Renal cortical epithelial cell (primary cell): ENCODE measurements at places on chromosomes 11 and 22. TPM values are rescaled to one million over a fixed set of nuclear protein-coding genes. Genes with fewer than 3 reads are reported as not detected.

GRCh38 chr11:109972181-109972715 is 120.9 kb upstream of the ZC3H12C start:
- DNase-seq: no peak

DNA sequence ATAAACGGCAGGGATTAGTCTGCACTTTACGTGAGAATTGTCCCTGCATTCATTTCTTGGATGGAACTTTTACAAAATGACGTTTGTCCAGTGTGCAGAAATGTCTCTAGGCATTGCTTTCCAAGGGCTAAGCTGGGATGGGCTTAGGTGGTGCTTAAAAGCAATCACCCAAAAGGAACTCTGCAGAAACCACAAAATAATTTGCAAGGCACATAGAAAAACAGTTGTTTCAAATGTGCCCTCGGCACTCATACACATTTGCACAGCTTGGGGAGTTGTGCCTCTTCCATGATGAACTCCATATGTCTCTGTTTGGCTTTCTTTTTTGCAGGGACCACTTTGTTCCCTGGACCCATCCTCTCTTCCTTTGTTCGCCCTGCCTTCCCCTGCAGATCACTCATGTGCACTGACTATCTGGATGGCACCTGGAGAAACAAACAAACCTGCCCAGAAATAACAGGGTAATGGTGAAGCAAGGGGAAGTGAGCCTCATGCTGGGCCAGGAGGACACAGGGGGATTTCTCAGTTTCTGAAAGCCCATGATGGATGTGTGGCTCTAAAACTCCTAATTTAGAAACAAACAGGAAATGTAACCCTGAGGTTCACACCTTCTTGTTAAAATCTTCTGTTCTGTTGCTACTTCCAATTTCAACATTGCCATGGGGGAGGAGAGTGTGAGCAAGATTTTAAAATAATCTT is 150.2 kb downstream of the SNX19 start:
- no peak for DNase-seq

DNA sequence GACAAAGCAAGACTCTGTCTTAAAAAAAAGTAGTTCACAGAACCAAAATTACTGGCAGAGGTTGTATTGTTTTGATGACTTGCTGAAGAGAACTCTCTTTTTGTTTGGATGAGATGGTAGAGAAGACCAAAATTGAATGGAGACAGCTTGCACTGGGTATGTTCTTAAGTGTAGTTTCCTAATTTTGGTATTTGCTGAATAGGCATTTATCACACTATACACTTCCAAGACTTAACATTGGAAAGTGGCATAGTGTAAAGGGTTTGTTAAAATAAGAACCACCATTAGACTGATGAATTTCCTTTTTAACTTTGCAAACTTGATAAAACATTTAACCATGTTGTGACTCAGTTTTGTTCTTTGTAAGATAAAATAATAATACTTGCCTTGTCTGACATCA is 5.3 kb upstream of the DCUN1D5 start:
- no peak for DNase-seq

- peak; percentile 90 for DNase-seq
These were observed 1.1 kb upstream of the VPS37C start for GRCh38 chr11:61162092-61162941.

DNA sequence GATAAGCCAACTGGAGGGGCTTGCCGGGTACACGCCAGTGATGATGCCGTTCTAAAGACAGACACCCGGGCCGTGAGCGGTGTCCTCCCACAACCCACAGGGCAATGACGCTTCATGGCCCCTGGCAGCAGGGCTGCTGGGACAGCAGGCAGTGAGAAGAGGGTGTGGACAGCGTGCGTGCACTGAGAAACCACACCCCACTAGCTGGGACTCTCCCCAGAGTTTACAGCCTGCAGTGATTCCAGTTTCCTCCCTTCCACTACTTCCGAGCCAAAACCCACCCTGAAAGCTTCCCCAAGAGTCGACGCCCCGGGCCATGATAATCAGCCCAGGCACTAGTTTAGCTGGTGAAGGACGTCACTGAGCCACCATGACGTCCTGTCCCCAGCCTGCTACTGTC is 29.2 kb downstream of the CPT1A start:
- DNase-seq: no peak

GRCh38 chr22:41690476-41690875 is 1.8 kb upstream of the SNU13 start:
- DNase-seq: no peak

DNA sequence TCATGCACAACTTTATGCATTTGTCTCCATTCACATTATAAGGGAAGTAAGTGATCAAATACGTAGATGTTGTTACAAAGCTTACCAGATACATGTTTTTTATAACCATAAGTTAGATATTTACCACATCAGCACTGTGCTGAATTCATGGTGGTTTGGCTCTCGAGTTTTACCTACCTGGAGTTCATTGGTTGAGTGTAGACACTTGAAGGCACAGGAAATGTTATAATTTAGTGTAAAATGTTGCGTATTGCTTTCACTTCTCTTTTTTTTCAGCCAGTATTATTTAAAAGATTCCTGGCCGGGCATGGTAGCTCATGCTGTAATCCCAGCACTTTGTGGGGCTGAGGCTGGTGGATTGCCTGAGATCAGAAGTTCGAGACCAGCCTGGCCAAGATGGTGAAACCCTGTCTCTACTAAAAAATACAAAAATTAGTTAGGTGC is 53.1 kb upstream of the GRK2 start:
- DNase-seq: no peak

DNA sequence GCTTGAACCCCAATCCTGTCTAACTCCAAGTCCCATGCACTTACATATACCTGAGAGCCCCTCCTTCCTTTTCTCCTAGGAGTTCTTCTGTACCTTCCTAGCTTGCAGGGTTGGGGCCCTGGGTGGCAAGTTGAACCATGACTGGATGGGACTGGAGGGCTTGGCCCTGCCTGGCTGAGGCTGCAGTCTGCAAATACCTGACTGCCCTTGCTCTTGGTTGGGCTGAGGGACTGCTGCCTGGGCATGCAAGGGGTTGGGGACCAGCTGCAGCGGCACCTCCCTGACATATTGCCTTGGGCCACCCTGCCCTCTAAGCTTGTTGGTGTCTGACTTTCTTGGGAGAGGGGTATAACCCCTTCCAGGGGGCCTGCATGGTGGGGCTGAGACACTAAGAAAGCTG is 9.8 kb upstream of the SLC39A13 start:
- DNase-seq: no peak

GRCh38 chr11:2825261-2825888 is 60.2 kb downstream of the CDKN1C start:
- DNase-seq: peak; percentile 58

- DNase-seq: no peak
These were observed 111.6 kb upstream of the CD82 start for GRCh38 chr11:44453871-44454270.

DNA sequence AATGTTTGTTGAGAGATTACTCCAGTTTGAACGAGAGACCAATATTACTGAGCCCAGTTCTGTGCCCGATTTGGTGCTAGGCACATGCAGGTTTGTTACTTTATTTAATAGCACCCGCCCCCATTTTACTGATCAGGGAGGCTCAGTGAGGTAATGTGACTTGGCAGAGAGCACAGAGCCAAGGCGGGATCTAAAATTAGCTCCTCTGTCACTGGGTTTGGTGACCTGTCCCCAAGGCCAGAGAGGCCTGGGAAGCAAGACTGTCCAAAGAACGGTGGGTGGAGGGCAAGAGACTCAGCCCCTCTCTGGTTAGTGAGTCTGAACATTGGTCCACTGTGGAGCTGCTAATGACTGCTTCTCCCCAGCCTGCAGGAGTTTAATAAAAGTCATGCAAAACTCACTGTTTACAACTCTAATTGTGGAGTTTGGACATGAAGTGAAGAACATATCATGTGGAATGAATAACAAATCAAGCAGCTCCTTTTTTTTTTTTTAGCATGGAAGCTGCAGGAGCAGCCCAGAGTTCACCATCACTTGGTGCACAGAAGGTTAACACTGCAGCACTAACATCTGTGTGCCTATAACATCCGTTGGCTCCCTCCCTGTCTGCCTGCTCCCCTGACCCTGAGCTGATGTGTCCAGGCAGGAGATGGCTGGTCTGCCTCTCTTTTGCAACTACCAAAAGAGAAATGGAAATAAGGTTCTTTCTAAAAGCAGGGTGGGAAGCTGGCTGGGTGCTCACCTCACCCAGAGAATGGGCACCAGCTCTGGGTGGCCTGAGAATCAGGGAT is 39.0 kb downstream of the CSNK2A3 start:
- DNase-seq: no peak

GRCh38 chr22:49536571-49537131 is 291.0 kb downstream of the BRD1 start:
- DNase-seq: no peak

- DNase-seq: no peak
These were observed 796.3 kb upstream of the RAG2 start for GRCh38 chr11:37394236-37394870.

DNA sequence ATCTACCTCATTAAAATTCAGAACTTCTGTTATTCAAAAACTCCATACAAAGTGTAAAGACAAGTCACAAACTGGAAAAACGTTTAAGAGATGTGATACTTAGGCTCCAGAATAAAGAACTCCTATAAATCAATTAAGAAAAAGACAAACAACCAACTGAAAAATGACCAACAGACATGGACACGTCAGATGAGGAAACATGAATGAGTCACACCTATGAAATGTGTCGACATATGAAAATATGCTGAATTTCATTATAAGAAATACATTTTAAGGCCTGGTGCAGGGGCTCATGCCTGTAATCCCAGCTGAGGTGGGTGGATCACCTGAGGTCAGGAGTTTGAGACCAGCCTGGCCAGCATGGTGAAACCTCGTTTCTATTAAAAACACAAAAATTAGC is 78.7 kb downstream of the ENTHD1 start:
- no peak for DNase-seq

DNA sequence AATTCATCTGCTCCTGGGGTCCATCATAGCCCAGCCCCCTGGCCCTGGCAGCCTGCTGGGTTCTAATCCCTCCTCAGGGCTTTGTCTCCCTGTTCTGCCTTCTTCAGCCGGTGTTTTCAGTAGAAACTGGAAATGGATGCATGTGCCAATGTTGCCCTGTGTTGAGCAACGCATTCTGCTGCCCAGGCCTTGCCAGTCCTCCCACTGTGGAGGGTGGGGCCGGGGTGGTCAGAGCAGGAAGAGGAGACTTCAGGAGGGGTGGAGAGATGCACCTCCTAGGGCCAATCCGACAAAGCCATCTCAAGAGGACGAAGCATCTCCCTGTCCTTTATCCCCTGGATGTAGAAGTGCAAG is 27.6 kb upstream of the ZBTB16 start:
- DNase-seq: no peak

- no peak for DNase-seq
These were observed 21.9 kb upstream of the ALG8 start for GRCh38 chr11:78161346-78161745.

GRCh38 chr11:75154646-75155569 is 4.0 kb downstream of the SLCO2B1 start:
- no peak for DNase-seq

DNA sequence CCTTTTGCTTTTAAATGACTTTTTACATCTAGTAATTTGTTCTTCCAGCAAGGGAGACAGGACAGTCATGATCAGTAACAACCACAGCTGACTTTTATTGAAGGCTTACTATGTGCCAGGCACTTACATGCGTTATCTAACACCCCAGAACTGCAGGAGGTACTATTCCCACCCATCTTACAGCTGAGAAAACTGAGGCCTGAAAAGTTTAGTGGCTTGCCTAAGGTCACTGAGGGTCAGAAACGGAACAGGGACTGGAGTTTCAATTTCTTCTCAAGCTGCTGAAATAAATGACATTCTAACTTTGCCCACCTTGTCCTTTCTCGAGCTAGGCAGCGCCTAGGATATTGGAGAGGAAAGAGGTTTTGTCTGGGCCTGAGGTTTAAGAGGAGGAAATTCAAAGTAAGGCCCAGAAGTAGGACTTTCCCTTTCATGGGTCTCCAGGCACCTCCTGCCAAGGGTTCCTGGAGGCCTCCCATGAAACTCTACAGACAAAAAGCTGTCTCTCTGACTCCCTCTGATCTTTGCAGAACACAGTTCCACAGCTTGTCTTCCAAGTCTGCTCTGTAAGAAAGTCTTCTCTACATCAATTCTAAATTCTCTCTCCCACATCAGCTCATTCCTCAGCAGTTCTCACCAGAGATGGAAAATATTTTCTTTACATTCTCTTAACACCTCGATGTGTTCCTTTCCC is 102.2 kb downstream of the NAT10 start:
- DNase-seq: no peak

- DNase-seq: no peak
These were observed 2.9 kb upstream of the APOA1 start for GRCh38 chr11:116840224-116840745.

GRCh38 chr11:133819114-133819513 is 26.2 kb downstream of the SPATA19 start:
- no peak for DNase-seq

GRCh38 chr11:46675288-46675851 is 25.0 kb downstream of the ARHGAP1 start:
- peak; percentile 84 for DNase-seq

Gene MAPK8IP2
- total RNA-seq: 0.30 and 0.52 TPM in 2 replicates

Gene IFTAP
- total RNA-seq: 29.5 and 57.5 TPM in 2 replicates

Gene GSC2
- total RNA-seq: not detected in 2 replicates

Gene PDGFD
- total RNA-seq: 4.2 and 8.7 TPM in 2 replicates

Gene GNAZ
- total RNA-seq: 1.4 and 2.0 TPM in 2 replicates

Gene INPP5J
- total RNA-seq: 0.87 and 4.0 TPM in 2 replicates

Gene CECR2
- 0.10 and 0.17 TPM in 2 replicates for total RNA-seq

Gene SPON1
- 2.9 and 25.4 TPM in 2 replicates for total RNA-seq

Gene SPECC1L
- 15.8 and 46.2 TPM in 2 replicates for total RNA-seq

Gene MUC6
- not detected in 2 replicates for total RNA-seq
